ENCODE measurements at places on chromosomes 5 and 9.

GRCh38 chr5:133842846-133843611, 125.4 kb downstream of the C5orf15 start:
- DNase-seq, result no peak

- no peak for DNase-seq
Measured at GRCh38 chr9:6441269-6441668, 28.3 kb downstream of the UHRF2 start.

DNA sequence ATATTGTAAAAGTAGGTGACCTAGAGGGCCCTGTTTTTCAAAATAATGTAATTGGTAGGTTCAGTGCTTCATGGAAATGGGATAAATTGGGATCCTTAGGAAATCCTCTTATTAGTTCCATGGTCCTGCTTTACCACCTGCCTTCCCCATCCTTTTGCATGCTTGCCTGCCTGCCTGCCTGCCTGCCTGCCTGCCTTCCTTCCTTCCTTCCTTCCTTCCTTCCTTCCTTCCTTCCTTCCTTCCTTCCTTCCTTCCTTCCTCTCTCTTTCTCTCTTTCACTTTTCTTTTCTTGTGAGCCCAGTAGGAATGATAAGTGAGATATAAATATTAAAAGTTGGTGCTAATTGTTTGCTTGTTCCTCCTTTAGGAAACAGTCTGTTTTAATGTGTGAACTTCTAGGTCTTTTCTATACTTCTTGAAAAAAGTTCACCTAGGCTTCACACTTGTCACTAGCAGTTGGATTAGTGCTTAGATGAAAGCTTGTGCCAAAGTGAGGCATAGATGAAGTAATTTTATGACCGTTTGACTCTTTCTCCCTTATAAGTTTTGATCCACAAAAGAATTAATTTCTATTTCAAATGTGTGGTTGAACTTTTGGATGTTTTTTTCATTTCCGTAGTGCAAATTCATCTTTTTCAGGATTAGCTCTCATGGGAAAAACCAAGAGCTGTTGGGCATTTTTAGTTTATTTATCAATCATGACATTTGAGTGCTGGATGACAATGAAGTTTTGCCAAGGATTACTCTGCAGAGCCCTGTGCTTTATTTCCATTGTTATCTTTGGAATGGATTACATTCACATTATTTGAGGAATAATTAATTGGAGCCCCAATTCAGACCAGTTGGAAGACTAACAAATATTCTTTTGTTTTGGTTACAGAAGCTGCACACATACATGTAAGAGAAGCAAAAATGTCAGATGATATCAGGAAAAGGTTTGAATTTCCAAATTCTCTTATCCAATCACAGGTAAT, 30.7 kb downstream of the FOCAD start:
- DNase-seq, result no peak

DNA sequence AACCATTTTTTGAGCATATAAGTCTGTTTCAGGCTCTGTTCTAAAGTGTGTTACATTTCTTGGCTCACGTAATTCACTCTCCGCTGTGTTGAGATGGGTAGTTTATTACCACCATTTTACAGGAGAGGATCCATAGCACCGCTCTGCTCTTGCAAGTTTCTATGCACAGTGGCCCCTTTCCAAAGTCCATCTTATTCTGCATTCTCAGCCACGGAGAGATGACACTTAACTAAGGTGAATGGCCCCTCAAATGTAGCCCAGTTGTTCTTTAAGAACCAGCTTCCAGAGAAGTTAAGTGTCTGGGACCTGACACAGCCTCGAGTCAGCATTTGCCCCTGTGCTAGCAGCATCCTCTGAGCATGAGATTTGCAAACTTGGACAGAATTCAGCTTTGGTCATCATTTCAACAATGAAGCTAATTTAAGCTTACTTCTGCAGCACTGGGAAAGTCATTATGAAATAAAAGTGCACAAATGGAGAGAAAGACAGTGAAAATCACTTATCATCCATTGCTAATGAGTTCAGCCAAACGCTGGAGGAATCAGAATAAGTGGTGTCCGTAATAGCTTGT, 61.9 kb downstream of the FAM78A start:
- DNase-seq, result no peak

Measured in HFF-Myc (cell line).